ENCODE measurements at places on chromosomes 1 and 21.

DNA sequence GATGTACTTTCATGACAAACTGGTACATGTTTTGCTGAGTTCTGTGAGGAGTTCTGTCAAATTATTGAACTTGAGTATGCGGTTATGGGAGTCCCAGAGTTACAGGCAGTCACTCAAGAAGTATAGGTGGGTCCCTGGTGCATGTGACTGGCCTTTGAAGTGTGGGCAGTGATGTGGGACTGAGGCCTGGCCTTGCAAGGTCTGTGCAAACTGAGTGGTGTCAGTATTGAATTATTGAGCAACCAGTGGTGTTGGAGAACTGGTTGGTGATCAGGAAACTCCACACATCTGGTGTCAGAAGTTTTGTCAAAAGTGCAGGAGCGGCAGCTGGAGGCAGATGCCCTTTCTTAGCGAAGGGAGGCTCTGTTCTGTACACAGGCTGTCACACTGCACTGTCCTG lies 5.2 kb downstream of the ZNF678 start:
- DNase-seq, result no peak

GRCh38 chr21:44912158-44912473 lies 8.6 kb downstream of the ITGB2 start:
- no peak for DNase-seq

GRCh38 chr21:26432410-26432809 lies 140.7 kb downstream of the CYYR1 start:
- no peak for DNase-seq

DNA sequence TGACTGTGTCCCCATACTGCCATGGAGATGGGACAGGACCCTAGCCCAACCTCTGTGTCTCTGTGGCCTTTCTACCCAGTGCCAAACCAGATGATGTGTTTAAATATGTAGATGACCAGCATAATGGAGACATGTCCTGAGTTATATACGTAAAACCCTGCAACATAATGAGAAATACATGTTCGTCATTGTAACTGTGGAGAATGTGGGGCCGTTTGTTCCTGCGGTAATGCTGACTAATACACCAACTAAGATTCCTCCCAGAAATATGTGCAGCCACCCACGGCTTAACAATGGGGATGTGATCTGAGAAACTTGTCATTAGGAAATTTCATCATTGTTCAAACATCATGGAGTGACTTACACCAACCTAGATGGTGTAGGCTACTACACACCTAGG lies 71.7 kb upstream of the SIM2 start:
- DNase-seq, result peak; percentile 31

DNA sequence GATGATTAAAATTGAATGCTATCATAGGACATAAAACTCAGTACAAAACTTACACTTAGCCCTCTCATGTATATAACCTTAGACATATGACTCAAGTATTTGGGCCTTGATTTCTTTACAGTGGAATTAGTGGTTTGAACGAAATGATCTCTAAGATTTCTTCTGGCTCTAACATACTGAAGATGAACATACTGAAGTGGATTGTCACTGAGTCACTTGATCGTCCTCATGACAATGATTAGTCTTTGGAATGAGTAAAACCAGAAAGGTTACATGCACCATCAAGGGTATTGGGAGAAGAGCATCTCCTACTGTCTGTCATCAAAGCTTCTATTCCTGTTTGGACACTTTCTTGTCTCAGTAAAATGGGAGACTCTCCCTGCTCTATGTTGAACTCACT lies 17.4 kb downstream of the FMN2 start:
- peak; percentile 19 for DNase-seq
